Stimulated activated CD8-positive, alpha-beta memory T cell treated with anti-CD3 and anti-CD28 coated beads, Interleukin-15, amount 100 ng/mL, for 4 hours (primary cell): ENCODE measurements at places on chromosomes 2 and 18.

DNA sequence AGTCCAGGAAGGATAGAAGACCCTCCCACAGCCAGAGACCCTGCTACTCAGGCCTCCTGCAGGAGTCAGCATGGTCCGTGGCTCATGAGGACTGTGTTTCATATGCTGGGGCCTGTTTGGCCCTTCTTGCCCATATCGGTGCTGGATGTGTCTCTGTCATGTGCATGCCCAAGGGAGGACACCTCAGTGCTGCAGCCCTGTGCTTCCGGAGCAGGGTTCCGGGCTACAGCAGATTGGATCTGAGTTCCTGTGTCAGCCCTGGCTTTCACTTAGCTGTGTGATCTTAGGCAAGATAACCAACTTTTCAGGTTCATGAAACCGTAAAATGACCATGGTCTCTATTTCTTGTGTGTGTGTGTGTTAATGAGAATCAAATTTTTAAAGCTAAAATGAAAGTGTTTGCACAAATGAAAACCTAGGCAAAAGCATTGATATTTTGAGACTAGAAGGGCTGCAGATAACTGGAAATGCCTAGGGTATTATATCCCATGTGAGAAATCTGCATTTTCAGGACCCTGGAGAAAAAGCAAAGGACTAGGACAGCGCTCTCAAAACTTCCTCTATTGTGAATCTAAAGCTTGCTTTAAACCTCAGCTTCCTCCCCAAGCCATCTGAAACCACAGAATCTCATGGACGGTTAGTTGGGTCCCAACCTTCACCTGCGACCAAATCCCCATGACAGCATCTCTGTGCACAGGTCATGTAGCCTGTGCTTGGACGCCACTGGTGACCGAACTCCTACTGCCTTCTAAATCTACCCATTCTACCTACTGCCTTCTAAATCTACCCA is 58.8 kb upstream of the CAPN13 start:
- DNase-seq = no peak

DNA sequence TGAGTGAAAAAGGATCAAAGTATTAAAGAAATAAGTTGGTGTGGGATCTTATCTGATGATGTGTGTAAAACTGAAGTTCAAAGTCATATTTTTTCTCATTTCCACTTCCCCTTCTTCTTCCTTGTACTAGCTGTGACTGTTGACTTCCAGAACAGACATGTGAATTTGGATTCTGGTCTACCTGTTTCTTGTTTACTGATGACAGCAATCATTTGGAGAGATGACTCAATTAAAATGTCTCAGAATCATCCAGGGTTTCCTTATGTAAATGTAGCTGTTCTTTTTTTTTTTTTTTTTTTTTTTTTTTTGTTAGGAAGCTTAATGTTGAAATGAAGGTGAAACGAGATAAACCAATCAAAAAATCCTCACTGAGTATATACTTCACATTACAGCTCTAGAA is 819.9 kb upstream of the PIK3C3 start:
- DNase-seq = no peak

DNA sequence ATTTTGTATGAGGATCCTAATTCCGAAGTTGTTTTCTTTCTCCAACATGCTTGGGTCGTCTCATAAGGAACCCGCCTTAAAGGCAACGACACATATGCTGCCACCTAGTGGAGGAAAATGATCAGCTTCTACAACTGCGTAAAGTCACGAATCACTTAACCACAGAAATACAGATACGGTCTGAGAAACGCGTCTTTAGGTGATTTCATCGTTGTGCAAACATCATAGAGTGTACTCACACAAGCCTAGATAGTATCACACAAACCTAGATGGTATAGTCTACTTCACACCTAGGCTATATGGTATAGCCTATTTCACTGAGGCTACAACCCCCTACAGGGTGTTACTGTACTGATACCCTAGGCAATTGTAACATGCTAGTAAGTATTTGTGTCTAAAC is 13.1 kb downstream of the GNLY start:
- DNase-seq = peak; percentile 48

GRCh38 chr2:157691695-157692094 is 63.0 kb upstream of the ACVR1C start:
- no peak for DNase-seq

- no peak for DNase-seq
These were observed 71.5 kb upstream of the EPAS1 start for GRCh38 chr2:46225730-46226129.

- no peak for DNase-seq
These were observed 18.0 kb downstream of the RMC1 start for GRCh38 chr18:23521271-23521670.

DNA sequence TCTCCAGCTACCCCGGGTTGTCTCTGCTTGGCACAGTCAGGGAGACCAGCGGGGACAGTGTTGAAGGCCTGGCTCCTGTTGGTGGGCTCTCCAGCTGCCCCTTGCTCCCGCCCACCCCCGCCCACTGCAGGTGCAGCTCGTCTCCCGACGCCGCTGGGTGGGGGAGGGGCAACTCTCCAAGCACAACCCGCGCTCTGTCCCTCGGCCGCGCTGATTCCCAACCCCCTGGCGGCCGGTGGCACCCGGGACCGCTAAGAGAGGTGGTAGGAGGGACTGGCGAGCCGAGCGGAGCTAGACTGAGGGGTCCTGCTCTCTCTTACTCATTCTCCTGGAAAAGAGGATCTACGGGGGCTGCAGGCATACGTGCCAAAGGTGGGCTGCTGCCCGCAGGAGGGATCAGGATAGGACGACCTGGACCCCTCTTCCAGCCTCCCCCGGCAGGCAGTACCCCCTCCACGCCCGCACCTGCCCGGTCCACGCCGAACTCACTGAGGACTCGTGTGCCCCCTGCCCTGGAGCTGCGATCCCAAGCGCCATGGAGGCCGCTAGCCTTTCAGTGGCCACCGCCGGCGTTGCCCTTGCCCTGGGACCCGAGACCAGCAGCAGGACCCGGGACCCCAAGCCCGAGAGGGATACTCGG is 44.5 kb downstream of the DDX18 start:
- DNase-seq = no peak

DNA sequence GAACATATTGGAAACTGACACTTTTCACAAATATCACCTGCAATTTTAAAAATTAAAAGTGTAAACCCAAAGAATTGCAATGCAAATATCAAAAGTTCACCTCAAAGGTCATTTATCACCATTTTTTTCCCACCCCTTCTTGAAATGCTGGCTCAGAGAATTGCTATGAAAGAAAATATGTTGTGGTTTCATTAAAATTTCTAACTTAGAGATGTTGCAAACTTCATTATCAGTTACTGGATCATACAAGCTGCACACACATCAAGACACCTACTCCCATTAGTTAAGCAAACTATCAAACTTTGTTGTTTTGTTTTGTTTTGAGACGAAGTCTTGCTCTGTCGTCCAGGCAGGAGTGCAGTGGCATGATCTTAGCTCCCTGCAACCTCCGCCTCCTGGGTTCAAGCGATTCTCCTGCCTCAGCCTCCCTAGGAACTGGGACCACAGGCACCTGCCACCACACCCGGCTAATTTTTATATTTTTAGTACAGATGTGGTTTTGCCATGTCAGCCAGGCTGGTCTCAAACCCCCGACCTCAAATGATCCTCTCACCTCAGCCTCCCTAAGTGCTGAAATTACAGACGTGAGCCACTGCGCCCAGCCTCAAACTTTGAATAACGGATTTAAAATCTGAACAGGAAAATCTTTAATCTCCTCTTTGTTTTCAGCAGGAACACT is 37.0 kb downstream of the STK39 start:
- no peak for DNase-seq
